ENCODE measurements at places on chromosomes 2 and 18.

DNA sequence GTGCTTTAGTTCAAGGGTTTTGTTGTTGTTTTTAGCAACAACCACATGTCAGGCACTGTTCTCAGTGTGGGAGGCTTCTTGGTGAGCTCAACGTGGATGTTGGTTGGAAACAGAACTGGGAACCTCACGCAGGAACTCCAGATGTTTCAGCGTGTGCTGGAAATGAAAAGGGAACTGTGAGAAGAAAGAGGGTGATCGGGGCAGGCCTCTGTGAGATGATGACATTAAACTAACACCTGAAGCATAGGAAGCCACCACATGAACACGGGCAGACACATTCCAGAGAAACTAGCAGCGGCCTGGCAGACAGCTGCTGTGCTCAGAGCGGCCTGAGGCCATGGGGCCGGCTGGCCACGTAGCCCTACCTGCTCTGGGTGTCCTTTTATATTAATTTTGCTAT is 66.4 kb downstream of the COA5 start:
- DNase-seq: no peak

- no peak for DNase-seq
Observed at GRCh38 chr18:45379903-45380302, 235.4 kb upstream of the SLC14A2 start.

- no peak for DNase-seq
Observed at GRCh38 chr2:226763320-226763719, 36.3 kb downstream of the IRS1 start.

DNA sequence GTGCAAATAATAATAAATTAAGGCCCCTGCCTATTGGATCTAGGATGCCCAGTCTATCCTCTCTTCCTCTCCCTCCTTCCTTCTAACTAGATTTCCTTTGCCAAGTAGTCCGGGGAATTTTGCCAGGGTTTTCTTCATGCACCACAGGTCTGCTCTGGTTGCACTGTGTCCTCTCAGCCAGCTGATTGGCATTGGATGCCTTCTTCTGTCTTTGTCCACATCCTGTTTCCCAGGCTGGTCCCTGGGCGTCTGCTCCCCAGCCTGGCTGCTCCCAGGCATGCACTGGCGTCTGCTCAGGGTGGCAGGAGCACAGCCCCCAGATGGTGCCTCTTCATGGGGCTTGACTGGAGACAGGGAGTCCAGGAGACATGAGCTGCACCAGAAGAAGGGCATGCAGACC is 66.4 kb downstream of the GALR1 start:
- no peak for DNase-seq

- no peak for DNase-seq
Observed at GRCh38 chr2:236633219-236633570, 63.6 kb downstream of the ACKR3 start.

- DNase-seq: no peak
Observed at GRCh38 chr2:9230881-9231280, 24.3 kb downstream of the ASAP2 start.

DNA sequence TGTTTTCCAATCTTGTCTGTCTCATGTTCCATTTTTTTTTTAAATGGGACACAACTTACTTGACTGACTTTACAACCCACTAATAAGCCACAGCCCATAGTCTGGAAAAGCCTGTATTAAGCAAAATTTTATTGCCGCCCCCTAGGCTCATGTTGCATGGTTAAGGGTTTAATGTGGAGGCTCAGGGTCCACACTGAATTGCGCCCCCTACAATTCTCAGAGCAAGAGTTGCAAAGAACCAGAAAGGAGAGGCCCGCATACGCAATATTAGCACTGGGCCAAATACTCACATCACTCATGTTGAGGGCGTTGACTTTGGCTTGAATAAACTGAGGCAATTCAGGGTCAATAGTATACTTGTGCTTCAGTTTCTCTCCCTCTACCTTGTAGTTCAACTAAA is 65.5 kb downstream of the NEB start:
- no peak for DNase-seq

- no peak for DNase-seq
Observed at GRCh38 chr2:85780316-85781012, 26.7 kb downstream of the ATOH8 start.

GRCh38 chr2:7895289-7895688 is 786.6 kb upstream of the ID2 start:
- DNase-seq: no peak

- no peak for DNase-seq
Observed at GRCh38 chr2:25341753-25342371, at the start of gene DNMT3A. DNMT3A (minus strand) TSS chr2:25341925; CDS start chr2:25313984, 27,941 bp downstream.

GRCh38 chr2:11963966-11964365 is 217.5 kb downstream of the LPIN1 start:
- no peak for DNase-seq

DNA sequence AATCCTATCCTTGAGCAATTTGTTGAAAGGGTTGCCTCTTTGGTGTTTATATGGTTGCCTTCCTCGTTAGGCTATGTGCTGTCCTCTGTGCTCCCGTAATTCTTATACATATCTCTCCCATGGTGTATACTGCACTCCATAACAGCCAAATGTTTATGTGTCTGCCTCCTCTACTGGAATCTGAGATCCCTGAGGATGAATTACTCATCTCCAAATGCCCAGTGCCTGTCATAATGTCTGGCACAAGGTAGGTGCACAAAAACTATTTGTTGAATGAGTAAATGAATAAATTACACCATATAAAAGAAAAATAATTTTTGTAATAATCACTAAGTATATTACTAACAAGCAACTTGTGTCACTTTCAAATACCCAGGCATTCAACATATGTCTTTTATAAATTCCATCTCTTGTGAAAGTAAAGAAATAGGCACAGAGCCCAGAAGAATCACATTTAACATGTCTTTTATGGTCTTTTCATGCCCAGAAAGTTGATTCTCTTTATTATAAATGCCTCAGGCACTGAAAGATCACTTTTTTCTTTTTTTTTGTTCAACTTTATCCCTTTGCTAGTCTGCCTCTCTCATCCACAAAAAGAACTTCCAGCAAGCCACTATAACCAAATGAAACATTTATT is 164.9 kb downstream of the CCDC148 start:
- peak; percentile 83 for DNase-seq

- DNase-seq: no peak
Observed at GRCh38 chr2:16123856-16124780, 183.8 kb downstream of the MYCN start.

DNA sequence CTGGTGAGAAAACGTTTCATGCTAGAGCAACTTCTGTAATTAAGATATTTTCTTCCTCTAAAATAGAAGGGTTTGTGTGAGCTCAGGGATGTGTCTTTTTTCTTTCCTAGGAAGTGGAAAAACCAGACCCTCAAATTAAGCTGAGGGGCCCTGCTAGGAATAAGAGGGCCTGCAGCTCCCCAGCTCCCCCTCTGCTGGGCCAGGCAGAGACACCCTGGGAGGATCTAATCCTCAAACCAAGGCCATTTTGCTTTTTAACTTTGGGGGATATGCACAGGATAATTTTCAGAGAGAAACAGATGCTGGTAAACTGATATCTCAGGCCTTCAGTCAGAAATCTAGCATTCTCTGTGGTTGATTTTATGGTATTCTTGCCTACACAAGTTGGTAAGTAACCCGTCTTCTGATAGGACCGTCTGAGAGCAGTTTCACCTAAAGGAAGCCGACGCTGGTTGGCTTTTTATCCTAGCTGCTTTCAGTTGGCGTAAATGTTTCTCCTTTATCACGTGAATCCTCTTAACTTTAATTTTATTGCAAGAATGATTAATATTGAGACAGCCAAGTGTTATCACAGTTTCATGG is 34.8 kb downstream of the SNTG2 start:
- DNase-seq: no peak

- no peak for DNase-seq
Observed at GRCh38 chr2:35454966-35455638, 900.5 kb upstream of the CRIM1 start.

GRCh38 chr2:44267796-44268648 is 7.3 kb upstream of the SLC3A1 start:
- no peak for DNase-seq

GRCh38 chr2:121055088-121055487 is 229.9 kb downstream of the TFCP2L1 start:
- DNase-seq: no peak

- DNase-seq: no peak
Observed at GRCh38 chr2:105919191-105919811, 174.6 kb downstream of the NCK2 start.

DNA sequence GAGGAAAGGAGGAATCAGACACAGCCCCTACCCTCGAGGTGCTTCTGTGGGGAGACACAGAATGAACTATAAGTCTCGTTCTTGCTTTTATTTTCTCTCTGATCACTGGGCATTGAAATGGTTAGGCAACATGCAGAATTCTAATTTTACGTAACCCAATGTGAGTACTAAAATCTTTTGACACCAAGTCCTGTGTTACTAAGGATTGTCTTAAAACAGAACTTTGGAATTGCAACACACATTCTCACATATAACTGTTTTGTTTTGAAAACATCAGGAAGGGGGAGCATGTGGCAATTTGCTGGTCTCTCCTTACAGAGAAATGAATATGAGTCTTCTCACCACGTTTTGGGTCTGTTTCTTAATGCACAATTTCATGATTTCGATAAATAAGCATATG is 23.6 kb upstream of the SULT1C4 start:
- DNase-seq: no peak

GRCh38 chr18:70520867-70521266 is 232.0 kb downstream of the SOCS6 start:
- DNase-seq: no peak

DNA sequence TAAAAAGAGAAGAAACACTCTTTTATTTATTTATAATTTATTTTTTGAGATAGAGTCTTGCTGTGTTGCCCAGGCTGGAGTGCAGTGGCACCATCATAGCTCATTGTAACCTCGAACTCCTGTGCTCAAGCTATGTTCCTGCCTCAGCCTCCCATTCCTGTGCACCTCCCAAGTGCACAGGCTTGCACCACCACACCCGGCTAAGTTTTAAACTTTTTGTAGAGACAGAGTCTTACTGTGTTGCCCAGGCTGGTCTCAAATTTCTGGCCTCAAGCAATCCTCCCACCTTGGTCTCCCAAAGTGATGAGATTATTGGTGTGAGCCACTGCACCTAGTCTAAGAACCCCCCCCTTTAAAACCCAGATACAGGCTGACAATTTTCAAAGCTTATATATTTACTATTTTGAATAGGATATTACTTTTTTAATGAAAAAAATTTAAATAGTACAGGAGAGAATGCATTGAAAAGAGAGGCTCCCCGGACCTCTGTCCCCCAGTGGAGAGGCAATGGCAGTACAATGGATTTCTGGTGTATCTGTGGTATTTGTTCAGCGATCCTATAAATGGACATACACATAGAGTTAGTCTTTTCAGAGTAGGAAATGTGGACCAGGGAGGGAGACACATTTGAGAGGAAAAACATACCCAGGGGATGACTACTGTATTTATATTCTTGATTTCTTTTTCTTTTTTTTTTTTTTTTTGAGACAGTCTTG is 48.1 kb upstream of the CNOT11 start:
- no peak for DNase-seq

GRCh38 chr18:35780937-35781336 is 191.5 kb upstream of the RMP24 start:
- no peak for DNase-seq

- no peak for DNase-seq
Observed at GRCh38 chr2:6605836-6606505, 259.7 kb downstream of the CMPK2 start.

- no peak for DNase-seq
Observed at GRCh38 chr2:21356086-21356856, 232.5 kb downstream of the TDRD15 start.

- DNase-seq: no peak
Observed at GRCh38 chr2:144548532-144549191, 28.7 kb upstream of the ZEB2 start.

DNA sequence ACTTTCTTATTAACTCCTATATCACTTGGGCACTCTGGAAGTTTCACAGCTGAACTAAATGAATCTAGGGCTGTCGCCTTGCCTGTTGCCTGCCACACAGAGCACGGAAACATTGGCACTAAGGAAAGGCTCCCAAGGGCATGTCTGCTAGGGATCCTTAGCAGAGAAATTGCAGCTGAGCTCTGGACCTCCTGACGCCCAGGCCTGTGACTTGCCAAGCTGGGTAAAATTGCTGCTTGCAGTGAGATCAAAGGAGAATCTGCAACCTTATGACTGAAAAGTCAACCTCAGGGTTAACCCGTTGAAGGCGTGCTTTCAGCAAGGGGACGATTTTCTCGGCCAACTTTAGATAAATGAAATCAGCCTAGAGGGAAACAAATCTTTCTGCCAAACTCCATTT is 189.8 kb downstream of the NCK2 start:
- DNase-seq: no peak

- no peak for DNase-seq
Observed at GRCh38 chr2:100240386-100240785, 81.9 kb downstream of the LONRF2 start.

DNA sequence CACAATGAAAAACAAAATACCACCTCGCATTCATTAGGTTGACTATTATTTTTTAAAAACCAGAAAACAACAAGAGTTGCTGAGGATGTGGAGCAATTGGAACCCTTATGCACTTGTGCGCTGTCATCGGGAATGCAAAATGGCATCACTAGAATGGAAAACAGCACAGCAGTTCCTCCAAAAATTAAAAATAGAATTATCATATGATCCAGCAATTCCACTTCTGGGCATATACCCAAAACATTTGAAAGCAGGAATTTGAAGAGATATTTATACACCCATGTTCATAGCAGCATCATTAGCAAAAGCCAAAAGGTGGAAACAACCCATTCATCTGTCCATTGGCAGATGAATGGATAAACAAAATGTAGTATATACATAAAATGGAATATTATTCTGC is 11.9 kb upstream of the NMUR1 start:
- no peak for DNase-seq

GRCh38 chr2:130826821-130827501 is 9.8 kb upstream of the ARHGEF4 start:
- no peak for DNase-seq

- DNase-seq: no peak
Observed at GRCh38 chr2:67399831-67400489, 2.8 kb downstream of the ETAA1 start.

DNA sequence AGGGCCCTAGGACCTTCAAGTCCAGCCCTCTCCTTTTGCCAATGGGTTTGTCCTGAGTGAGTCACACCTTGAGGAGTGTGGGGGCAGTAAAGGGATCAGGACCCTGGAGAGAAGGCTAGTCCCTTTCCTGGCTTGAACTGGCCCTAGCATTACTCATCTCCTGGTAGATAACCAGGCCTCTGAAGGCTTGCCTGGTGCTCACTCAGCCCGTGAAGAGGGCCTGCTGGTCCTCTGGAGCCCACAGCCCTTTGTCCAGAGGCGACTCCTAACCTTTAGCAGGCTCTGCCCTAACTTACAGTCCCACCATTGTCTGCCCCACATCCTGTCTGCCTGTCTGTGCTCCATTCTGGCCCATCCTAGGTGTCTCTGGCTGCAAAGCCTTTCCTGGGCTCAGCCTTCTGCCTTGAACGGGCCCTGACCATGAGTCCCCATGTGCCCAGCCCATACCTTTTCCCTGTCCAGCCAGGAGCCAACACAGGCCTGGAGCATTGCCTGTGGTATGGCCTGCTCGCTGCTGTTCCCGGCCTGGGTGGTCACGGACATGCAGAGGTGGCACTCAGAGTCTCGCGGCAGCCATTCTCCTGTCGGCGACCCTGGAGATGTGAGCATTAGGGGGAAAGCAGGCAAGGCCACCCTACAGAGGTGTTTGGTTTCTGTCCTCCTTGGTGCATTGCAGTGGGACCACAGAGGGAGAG is 5.0 kb downstream of the SFTPB start:
- no peak for DNase-seq
